Suppressor macrophage treated with lipopolysaccharide for 4 hours (primary cell): ENCODE measurements at places on chromosomes 5 and 9.
A peak's percentile ranks its signal among the peaks of the same experiment; 100 is the strongest.

GRCh38 chr5:116532762-116533525 lies 41.7 kb downstream of the SEMA6A start:
- no peak for DNase-seq

- DNase-seq = no peak
These were observed 22.8 kb upstream of the PANK3 start for GRCh38 chr5:168601972-168602371.

- no peak for DNase-seq
These were observed 44.5 kb upstream of the SLC6A19 start for GRCh38 chr5:1156754-1157460.

- no peak for DNase-seq
These were observed 14.1 kb downstream of the CFAP95 start for GRCh38 chr9:69834591-69835184.

DNA sequence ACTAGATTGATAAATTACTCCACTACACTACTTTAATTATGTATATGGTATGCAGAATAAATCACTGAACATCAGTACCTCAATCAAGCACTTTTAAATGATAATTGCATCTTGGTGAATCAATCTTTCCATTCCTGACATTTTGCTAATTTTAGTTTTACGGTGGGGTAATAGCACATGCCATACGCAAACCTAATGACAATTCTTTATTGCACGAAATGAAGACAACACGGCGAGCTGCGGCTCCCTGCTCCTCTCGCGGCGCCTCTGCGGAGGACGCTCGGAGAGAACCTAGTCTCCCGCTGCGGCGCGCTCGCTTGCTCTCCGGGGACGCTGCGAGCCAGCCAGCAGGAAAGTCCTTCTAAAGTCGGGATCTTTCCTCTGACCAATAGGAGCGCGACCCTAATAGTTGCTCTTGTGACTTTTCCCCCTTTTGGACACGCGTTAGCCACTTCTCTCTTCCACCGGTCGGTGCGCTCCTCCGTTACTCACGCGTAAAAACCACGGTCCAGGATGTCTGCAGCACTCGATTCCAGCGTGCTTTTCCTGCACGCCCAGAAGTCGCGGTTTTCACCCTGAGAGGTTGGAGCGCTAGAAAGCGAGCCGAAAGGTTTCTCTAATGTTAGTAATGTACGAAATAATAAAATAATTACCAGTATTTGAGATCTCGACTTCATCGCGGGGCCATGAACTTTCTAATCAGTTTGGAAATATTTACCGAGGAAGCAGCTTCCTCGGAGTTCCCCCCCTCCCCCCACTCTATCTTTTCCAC lies 1.0 kb upstream of the MEF2C start:
- peak; percentile 59 for DNase-seq

- peak; percentile 93 for DNase-seq
These were observed 96.5 kb downstream of the GADD45G start for GRCh38 chr9:89701221-89701798.

DNA sequence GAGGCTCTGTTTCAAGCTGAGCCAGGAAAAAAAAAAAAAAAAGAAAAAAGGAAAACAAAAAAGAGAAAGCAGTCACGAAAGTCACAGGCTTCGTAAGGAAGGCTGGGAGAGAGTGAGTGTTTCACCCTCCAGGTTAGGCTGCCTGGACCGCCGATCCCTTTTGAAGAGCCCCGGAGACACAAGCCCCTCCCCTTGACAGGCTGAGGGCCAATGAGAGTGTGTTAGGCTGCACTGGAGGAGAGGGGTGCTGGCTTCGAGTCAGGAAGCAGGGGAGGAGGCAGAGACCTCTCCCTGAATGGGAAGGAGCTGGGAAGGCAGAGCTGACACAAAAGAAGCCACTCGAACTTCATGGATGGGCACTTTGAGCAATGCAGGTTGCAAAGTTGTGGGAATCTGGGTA lies at the start of gene NMUR2:
Gene NMUR2, minus strand, starts transcription at position 135 of the 400 bp plus-strand sequence. CDS start 166 bp downstream, outside the sequence.
- DNase-seq = no peak

DNA sequence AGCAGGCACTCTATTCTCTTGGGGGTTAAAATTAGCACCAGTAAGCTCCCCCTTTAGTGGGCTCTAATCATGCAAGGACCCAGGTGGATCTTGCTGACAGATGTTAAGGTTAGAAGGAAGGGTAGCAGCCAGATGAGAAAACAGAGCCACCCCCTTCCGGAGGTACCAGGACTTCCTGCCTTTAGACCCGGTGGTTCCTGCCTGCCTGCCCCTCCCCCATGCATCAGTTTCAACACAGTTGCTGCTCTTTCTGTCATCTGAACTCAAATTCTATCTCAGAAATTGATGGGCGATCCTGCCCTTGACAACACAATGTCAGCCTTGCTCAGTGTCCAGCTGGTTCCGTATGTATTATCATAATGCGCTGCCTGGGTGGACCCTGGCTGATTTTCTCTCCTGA lies 287.3 kb downstream of the EBF1 start:
- DNase-seq = no peak

- no peak for DNase-seq
These were observed 45.2 kb upstream of the NDFIP1 start for GRCh38 chr5:142063376-142063775.

DNA sequence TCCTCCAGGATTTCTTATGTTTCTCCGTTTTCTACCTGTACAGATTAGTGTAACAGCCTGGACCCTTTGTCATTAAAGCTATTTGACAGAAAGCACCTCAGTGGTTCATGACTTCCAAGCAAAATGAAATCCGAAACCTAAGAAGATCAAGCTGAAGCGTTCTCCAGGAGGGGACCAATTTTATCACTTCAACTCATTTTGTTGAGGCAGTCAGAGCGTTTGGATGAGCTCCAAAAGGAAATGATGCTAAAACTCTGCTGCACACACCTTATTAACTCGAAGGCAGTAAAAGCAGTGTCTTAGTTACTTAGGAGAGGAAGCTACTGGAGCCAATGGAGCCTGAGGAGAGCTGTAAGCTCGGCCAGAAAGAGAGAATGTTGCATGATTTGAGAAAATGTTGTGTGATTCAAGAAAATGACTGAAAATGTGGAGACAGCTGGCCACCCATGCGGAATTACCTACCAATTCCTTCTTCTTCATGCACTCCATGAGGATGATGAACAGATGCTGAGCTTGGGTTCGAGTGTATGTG lies 346.7 kb upstream of the KLF9 start:
- no peak for DNase-seq

DNA sequence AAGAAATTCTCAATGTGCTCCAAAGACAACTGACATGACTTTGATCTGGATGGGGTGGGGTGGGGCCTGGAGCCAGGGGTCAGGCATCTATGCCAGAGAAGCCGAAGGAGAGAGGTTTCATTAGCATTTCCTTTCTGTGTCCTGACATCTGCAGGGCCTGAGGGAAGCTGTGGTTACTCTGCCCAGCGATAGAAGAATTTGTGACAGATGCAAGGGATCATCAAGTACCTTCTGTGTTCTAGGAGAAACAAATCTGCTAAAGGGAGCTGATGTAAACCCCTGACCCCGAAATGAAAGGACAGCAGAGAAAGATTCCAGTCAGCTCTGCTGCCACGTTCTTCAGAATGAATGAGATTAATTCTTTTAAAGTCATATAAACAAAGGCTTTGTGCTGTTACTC lies 335.7 kb downstream of the PRELID2 start:
- no peak for DNase-seq

DNA sequence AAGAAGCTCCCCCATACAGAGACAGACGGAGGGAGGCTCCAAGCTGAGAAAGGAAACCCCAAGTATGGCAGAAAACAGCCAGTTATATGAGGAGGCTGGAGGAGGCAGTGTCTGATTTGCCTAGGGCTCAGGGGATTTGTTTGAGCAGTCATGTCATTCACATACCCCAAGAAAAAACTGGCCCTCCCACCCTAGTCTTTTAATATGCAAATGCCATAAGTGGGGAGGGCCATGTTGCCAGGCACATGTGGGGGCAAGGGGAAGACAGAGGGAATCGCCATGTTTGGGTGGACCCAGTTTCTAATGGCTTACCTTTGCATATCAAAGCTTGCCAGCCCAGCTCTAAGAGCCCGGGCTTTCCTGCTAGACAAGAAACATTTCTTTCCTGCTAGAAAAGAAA lies 1163.8 kb downstream of the TAF11L14 start:
- no peak for DNase-seq

DNA sequence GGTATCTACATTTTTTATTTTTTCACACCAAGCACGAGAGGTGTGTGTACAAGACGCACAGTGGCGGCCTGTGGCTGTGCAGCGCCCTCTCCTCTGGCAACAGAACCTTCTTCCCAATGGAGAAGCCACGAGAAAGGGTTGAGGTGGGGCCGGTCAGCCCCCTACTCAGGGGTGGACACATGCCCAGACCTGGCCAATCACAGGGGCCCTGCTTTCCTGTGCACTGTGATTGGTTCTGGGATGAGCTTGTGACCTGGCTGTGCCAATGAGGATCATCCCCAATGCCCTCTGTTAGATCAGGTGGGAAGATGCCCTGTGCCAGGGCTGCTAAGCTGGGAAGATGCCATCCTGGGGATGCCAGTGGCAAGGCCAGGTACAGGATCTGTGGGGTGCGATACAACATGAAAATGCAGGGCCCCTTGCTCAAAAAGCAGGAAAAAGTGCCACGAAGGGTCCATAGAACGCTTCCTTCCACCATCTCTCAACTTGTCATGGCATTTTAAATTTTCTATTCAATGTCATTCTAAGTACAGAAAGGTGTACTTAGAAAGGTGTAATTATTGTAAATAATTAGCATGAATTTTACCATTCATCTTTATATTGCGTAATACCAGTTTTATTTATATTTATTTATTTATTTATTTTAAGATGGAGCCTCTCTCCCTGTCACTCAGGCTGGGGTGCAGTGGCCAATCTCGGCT lies 15.4 kb downstream of the IER5L start:
- DNase-seq = no peak

- DNase-seq = no peak
These were observed 58.4 kb downstream of the SLC1A3 start for GRCh38 chr5:36664766-36665165.

- no peak for DNase-seq
These were observed 370.3 kb upstream of the IRX2 start for GRCh38 chr5:3121813-3122212.

- DNase-seq = peak; percentile 76
These were observed 34.3 kb upstream of the FRMD3 start for GRCh38 chr9:83572524-83572923.

GRCh38 chr5:91397791-91398190 lies 14.7 kb upstream of the ARRDC3 start:
- DNase-seq = peak; percentile 45

DNA sequence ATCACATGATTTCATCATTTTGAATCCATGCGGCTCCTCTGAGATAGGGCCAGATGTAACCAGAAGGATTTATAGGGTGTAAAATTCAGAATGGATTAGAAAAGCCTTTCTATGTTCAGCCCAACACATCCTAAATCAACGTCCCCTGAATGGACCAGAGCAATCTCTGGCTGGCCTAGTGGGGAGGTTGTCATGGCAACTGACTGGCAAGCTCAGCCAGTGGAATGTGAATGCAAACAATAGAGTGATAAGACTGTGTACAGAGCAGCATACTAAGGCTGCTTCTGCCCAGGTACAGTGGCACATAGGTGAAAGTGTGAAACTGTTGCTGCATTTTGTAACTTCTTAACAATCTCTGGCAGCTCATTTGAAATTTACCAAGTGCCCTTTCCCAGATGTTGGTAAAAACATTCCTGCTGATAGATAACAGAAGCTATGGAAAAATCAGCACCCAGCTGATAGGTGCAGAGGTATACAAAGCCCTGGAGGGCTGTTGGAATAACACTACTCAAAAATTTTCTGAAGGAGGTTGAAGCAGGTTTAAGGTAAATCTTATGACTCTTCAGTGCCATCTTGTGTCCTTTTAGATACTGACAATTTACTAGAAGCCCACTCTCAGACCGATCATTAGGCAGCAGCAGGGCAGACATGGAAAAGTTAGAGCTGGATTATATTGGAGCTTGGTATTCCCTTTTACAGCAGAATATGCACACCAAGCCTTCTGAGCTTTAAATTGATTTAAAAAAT lies 267.2 kb downstream of the RAB3C start:
- peak; percentile 54 for DNase-seq

GRCh38 chr9:27784847-27785713 lies 211.8 kb upstream of the C9orf72 start:
- DNase-seq = peak; percentile 53

DNA sequence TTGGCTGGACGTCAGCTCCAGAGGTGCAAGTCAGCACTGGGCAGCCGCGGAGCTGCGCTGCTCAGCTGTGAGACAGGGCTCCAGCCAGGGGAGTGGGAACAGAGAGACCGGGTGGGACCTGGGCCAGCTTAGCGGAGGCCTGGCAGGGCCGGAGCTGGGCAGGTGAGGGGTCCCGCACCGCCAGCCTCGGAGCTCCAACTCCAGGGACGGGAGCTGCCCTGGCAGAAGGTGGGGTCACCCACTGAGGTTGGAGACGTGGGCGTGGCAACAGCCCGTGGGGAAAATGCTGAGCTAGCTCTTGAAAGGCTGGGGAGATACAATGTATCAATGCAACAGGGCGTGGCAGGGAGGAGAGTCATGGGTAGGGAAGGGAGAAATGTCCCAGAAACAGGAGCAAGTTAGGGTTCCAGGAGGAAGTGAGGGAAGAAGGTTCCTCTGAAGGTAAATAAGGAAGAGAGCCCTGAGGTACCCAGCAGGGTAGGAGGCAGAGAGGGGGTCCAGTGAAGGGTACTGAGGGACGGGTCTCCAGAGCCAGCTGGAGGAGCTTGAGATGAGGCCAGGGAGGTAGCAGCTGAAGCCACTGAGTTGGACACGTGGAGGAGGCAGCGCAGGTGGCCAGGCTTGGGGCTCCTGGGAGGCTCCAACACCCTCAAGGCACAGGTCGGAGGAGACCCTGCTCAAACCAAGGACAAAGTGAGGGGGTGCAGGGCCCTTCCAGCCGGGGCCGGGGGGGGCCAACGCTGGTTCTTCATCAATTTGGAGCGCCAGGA lies 736 bp upstream of the NKD2 start:
- DNase-seq = no peak

DNA sequence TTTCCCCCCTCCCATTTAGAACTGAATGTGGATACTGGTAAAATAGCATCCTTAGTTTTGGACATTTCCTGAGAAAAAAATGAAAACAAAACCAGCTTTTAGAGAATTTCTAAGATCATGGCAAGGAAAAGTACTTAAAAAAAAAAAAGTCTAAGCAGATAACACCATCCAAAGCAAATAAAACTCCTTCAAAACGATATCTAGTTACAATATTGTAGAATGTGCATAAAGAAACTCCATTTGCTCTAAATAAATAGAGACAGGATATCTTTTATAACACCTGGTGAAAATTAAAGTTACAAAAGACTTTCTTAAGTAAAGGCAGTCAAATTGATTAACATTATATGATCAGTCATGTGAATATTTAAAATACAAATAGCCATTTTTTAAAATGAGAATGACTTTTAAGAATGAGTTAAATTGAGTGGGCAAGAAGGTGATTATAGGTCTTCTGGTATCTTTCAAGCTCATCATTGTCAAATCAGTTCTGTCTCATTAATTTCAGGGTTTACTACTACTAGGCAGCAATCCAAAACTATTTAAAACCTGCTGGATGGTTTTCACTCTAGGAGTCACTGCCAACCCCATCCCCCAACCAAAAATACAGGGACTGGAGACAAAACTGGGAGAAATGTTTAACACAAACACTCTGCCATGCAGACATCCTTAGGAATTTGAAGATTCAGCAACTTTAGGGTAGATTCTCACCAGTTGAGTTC lies 382.6 kb downstream of the ADGRV1 start:
- no peak for DNase-seq

- DNase-seq = peak; percentile 9
These were observed 194 bp upstream of the RXFP3 start for GRCh38 chr5:33936004-33936380.

GRCh38 chr9:134589748-134590147 lies 51.9 kb upstream of the COL5A1 start:
- DNase-seq = no peak

GRCh38 chr5:72233835-72234234 lies 86.2 kb downstream of the MRPS27 start:
- DNase-seq = no peak
